ENCODE measurements at places on chromosomes 4 and X.

DNA sequence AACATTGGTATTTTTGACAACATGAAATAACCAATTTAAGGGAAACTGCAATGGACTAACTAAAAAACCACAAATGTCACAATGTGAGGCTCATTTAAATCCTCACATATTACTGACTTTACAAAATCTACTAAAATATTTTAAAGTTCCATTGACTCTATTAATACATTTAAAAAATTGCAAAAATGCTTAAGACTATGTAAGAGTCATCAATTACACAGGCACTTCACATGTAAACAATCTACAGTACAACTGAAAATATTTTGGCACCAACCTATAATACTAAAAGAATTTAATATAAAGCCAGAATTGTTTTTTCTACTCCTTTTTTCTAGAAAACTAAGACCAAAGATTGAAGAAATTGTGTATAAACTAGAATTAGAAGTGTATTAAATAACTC, 76.8 kb upstream of the RBMXL3 start:
- no peak for DNase-seq

GRCh38 chrX:19334945-19335626, 8.6 kb upstream of the PDHA1 start:
- no peak for DNase-seq

DNA sequence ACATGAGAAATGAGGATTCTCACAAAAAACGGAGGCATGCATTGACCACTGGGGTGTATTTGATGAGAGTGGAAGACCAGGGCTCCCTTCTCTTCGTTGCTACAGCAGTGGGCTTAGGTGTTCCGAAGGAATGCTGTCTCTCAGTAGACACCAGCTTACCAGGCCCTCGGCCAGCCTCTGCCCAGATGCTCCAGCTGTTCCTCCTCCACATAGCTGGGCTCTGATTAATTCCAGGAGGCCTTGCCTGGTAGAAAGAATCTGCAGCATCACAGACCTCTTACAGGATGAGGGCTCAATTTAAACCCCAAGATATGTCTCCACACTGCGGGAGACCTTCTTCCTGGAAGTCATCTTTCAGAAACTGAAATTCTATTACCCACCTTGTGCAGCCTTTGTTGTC, 346.6 kb upstream of the TENM3 start:
- no peak for DNase-seq

DNA sequence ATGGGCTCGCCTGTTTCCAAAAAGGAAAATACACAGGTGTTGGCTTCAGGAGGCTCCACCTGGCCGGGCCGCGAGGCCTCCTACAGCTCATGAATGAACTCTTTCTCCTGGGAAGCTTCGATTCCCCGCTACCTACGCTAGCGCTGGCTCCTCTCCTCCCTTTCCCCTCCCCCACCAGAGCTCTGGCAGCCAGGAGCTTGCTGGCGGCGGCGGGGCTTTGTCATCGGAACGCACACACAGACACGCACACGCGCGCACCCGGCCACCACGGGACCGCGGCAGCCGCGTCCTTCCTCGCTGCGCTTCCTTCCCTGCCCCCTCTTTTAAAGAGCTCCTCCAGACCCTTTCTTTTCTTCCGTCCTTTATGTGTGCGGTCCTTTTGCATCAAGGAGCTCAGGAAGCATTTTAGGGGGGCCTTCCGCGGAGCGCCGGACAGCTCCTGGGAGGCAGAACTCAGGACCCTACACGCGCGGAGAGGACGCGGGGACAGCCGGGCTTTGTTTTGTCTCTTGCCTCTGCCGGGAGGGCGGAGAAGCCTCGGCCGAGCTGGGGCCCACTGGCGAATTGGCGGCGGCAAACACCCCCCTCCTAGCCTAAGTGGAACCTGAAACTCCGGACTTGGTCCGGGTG, 70.2 kb upstream of the BCOR start:
- no peak for DNase-seq

GRCh38 chr4:25031077-25031621, 403 bp upstream of the LGI2 start:
- DNase-seq: no peak

GRCh38 chr4:110073053-110073845, 125.2 kb downstream of the ELOVL6 start:
- no peak for DNase-seq

- no peak for DNase-seq
These were observed 102.5 kb downstream of the FIP1L1 start for GRCh38 chr4:53479736-53480525.

GRCh38 chr4:158906073-158906472, 137.2 kb downstream of the FNIP2 start:
- no peak for DNase-seq

DNA sequence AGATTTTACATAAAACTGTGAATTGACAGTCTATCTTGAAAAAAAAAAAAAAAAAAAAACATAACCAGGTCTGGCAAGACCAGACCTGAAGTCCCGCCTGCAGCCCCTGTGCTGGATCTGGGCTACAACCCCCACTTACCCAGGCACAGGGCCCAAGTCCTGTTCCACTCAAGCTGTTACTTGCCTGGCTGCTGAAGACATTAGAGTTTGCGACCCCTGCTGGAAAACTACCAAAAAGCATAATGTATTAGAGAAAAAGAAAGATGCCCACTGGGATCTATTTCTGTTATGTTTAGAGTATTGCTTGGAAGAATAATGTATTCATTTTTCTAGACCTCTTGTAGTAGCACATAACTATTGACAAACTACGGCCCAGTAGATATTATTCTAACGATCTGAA, 4.7 kb downstream of the HS3ST1 start:
- no peak for DNase-seq

DNA sequence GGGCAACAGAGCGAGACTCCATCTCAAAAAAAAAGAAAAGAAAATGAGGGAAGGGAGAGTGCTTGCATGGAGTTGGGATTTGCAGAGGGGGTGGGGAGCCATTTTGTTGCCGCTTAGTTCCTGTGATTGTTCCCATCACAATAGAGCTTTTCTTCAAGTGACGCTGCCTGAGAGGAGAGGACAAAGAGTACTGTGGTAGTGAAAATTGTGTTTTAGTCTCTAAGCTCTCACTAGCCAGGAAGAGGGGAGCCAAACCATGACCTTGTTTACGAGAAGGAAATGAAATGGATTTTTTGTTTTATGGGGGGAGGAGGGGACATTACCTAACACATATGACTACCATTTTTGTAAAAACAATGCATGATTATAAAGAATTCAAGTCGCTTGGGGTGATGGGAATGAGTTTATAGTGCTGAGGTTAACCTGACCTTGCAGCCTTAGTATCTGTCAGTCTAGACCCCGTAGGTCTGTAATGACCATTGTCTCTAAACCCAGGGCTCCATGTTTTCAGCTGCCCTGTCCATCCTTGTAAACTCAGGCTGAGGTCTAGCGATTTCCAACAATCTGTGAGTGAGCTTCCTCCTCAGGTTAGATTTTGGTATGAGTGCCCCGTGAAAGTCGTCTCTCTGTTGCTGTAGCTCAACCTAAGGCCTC, 18.8 kb downstream of the SRD5A3 start:
- no peak for DNase-seq

- no peak for DNase-seq
These were observed 107.9 kb downstream of the GPR143 start for GRCh38 chrX:9657590-9658256.

- DNase-seq: no peak
These were observed 136.5 kb downstream of the RNF150 start for GRCh38 chr4:140996766-140997165.

- DNase-seq: no peak
These were observed 53.0 kb downstream of the COQ2 start for GRCh38 chr4:83231620-83232076.

Data from stimulated activated CD4-positive, alpha-beta T cell treated with anti-CD3 and anti-CD28 coated beads, Interleukin-1b, Interleukin-23, amount 100 ng/mL, for 1 hour (primary cell).